ENCODE measurements at places on chromosomes 6 and 20.

DNA sequence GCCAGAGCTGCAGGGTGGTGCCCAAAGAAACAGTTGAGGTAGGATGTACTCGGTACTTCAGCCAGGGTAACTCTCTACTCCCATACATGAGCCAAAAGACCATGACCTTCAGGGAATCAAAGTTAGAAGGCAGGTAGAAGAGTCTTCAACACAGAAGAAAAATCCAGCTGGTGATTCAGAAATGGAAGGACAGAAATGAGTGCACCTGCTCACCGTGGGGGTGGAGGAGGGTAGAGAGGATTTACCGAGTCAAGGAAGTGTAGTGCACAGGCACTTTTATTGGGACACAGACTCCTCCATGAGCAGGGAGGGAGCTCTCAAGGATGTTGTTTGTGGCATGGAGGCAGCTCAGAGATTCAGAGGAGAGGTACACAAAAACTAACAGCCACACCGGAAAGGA is 330.3 kb upstream of the PRDM1 start:
- no peak for DNase-seq

- DNase-seq, result no peak
Observed at GRCh38 chr6:13462458-13463327, 24.7 kb downstream of the GFOD1 start.

DNA sequence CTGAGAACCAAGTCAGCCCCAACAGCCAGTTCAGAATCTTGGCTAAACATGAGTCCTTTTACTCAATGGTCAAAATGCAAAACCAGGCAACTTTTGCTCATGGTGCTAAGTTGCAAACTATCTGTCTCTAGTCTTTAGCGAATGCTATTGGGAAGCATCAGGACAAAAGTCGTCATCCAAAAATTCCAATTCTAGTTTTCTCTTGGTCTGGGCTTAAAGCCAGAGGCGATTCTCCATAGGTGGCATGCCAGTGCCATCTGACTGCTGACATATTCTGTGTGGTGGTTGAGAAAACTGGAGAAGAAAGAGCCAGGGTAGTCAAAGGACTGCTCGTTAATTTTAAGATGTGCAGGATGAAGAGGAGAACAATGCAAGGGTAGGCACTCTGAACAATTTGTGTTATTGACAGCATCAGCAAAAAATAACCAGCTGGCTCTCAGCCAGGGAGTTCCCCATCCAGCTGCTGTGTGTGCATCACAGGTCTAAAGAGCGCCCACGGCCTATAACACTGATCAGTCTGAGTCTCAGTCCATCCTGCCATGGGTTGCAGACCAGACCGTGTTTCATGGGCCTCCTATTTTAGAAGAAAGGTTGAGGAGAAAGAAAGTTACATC is 313.6 kb downstream of the ALDH8A1 start:
- DNase-seq, result no peak

DNA sequence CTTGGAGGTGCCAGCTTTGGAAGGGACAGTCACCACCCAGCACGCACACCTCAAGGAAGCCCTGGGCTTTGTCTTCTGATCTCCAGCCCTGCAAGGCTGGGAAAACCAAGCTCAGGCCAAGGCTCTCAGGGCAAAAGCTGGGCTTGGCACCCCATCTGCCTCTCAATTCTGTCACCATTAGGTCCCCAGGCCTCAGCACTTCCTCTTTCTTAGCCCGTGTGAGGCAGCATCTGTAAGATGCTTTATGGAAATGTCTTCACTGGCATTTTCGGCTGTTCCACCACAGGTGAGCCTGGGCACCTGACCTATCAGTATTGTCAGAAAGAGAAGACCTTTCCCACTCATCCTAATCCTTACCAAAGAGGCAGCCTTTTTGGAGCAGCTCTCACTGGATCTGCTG is 24.6 kb downstream of the GMEB2 start:
- DNase-seq, result no peak

- DNase-seq, result no peak
Observed at GRCh38 chr20:24432046-24432442, 37.4 kb upstream of the SYNDIG1 start.
